Inflammatory macrophage (primary cell): ENCODE measurements at places on chromosomes 4 and X.

GRCh38 chr4:86775061-86775460 is 74.1 kb downstream of the SLC10A6 start:
- DNase-seq = no peak

GRCh38 chr4:39814403-39815185 is 116.7 kb downstream of the UBE2K start:
- no peak for DNase-seq

DNA sequence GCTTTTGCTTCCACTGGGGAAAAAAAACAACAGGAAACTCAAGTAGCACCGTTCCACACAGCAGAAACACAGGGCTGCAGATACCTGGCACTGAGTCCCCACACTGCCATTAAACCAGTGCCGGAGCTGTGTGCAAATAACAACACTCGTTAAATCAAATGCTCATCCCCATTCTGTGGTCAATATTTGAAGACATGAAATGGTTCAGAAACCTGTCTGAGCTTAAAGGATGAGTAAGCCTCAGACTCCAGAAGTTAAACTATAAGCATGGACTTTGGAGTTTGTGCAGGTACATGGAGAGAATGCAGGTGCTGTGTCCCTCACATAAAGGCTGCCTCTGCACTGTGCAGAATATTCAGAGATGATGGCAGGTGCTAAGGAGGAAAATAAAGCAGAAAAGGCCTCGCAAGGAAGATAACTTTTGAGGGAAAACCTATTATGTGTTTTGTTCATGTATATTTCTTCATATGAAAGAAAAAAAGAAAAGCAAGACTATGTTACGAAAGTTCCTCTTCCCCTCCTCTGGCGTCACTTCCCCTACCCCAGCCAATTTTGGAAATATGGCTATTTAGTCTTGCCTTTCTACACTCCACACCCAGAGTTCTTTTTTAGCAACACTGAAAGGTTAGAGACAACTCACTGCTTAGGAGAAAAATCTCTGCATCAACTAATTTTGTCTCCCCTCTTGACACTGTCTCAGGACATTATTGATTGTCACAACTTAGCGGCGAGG is 4.6 kb downstream of the MPP1 start:
- DNase-seq = peak; percentile 72

DNA sequence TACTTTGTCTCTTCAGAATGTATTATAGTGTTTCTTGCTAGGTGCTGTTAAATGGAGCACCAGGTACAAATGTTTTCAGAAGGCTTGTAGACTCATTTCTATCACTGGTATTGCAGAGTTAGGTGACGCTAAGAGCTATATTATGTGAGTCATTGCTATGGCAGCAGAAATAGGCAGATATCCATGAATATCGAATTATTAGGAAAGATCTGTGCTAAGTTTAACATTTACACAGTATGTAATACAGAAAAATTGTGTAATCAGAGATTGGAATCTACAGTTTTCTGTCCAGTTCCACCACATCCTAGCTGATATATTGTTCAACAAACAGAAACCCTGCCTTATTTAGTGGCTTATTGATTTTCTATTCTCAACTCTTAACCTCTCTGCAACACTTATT is 1025.5 kb downstream of the STIM2 start:
- no peak for DNase-seq

DNA sequence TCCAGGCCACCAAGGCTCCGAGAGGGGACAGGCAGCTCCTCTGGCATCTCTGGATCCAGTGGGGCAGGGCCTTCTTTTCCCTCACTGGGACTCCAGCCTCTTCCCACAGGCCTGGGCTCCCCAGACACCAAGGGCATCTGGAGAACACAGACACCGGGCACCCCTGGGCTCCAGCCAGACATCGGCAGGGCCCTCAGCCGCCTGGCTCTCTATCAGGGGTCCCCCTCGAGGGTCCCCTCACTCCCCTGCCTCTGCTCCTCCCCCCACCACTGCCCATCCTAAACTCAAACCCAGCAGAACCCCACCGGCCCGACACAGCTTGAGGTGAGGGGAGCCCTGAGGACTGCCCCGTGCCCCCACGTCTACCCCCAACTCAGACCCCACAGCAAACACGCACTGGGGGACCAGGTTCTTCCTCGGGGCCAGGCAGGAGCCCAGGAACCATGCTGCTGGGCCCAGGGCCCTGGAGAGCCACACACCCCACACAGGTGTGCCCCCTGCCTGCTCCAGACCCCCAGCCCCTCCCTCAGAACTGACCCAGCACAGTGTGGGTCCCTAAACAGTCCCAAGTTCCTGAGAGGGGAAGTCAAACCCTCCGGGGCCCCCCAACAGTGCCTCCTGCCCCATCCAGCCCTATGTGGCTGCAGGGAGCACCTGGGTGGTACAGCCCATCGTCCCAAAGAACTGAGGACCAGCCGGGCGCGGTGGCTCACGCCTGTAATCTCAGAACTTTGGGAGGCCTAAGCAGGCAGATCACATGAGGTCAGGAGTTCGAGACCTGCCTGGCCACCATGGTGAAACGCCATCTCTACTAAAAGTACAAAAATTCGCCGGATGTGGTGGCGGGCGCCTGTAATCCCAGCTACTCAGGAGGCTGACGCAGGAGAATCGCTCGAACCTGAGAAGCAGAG is 86.8 kb downstream of the FAM53A start:
- no peak for DNase-seq

- DNase-seq = peak; percentile 31
Observed at GRCh38 chrX:115449742-115450141, 111.2 kb upstream of the PLS3 start.

DNA sequence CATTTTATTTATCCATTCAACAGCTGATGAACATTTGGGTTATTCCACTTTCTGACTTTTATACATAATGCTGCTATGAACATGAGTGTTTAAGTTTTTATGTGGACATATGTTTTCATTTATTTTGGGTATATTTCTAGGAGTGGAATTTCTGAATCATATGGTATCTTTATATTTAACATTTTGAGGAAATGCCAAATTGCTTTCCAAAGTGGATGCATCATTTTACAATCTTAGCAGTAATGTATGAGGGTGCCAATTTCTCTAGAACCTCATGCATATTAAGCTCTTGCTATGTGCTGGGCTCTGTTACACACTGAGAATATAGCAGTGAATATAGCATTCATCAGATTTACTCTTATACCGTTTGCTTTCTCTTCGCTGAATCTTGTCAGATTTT is 983.7 kb downstream of the STIM2 start:
- no peak for DNase-seq

DNA sequence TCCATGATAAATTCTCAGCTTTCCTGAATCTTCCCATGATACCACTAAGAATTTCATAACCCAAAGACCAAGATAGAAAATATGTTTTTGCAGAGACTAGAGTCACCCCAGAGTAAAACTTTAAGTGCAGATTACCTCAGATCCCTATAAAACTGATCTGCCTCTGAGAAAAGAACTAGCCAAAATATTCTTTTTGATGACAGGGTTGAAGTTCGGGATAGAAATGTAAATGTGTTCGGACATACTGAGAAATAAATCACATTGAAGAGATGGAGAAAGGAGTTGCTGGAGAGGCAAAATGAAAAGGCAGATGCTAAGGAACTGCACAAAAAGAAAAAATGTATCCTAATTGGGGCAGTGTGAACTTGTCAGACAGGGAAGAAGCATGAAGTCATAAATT is 501.8 kb downstream of the ANKRD50 start:
- DNase-seq = no peak

GRCh38 chrX:50114113-50114512 is 86.7 kb downstream of the AKAP4 start:
- no peak for DNase-seq

- DNase-seq = no peak
Observed at GRCh38 chrX:153780678-153781427, at the start of gene SRPK3. Gene SRPK3 (plus strand): TSS chrX:153781041. CDS start chrX:153781087, 46 bp downstream.

DNA sequence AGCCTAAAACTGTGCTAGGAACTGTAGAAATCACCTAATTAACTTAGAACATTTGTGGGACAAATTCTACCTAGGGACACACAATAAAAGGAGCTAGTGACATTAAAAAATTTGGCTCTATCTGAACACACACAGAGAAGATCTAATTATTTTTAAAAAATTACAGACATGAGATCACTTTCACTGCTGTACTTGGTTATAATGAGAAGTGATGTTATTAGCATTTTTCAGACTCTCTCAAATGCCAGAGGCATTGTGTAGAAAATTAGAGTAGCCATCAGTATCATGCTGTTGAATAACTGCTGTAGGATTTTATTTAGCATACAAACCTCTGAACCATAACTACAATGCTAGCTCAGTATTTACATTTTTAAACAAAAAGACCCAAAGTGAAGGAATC is 109.1 kb upstream of the ANK2 start:
- DNase-seq = no peak

- DNase-seq = no peak
Observed at GRCh38 chr4:106582103-106582502, 213.5 kb upstream of the GIMD1 start.

DNA sequence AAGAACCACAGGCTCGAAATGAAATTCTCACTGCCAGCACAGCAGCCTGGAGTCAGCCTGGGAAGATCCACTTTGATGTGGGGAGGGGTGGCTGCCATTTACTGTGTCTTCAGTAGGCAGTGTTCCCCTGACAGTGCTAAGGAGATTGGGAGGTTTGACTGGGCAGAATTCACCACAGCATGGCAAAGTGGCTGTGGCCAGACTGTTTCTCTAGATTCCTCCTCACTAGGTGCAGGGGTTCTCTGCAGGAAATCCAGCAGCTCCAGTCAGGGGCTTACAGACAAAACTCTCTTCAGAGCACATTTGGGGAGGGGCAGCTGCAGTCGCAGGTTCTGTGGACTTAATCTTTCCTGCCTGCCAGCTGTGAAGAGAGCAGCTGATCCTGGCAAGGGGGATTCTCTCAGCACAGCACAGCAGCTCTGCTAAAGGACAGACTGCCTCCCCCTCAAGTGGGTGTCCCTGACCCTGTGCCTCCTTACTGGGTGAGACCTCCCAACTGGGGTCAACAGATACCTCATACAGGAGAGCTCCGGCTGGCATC is 1174.0 kb downstream of the RAPGEF2 start:
- no peak for DNase-seq

- no peak for DNase-seq
Observed at GRCh38 chr4:2688697-2689096, 67.4 kb downstream of the TNIP2 start.

DNA sequence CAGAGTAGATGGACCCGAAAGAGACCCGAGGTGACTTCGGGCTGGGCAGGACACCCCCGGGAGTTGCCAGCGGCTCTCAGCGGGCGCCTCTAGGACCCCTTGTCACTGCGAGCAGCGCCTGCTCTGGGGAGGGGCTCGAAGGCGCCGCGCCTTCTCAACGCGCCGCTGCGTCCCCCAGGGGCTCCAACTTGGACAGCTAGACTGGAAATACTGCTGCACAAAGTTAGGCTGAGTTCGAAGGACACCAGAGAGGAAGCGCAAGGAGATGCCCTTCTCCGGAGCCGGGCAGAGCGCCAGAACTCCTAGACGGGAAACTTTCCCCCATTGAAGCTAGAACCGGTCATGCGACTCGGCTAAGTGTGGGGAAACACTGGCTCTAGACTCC is 493 bp upstream of the KCNIP4 start:
- DNase-seq = no peak

DNA sequence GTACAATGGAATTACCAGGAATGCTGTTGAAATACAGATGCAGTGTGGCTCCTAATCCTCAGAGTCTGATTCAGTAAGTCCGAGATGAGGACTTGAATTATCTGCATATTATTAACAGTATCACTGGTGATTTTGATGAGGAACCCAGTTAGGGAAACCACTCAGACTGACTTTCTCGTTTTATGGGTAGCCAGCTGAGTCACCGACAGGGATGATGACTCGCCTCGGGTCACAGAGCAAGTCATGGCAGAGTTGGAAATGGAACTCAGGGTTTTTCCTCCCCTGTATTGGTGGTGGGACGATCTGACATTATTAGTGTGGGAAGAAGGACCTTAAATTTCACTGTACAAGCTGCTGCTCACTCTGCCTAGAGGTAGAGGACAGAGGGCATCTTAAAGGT is 51.3 kb downstream of the RTL9 start:
- DNase-seq = peak; percentile 58

DNA sequence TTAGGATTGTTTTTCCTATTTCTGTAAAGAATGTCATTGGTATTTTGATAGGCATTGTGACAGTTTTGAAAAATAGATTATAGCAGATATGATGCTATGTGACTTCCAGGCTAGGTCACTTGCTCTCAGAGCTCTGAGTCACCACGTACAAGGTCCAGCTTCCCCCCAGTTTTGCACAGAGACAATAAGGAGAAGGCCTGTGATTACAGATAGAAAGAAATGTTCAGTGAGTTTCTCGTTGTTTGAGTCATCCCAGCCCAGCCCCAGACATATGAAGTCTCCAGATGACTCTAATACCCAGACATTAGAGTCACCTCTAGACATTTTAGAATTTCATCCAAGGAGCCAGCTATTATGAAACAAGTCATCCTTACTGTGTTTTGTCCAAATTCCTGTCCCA is 57.2 kb downstream of the MFAP3L start:
- DNase-seq = no peak

GRCh38 chr4:138604556-138604955 is 362.4 kb upstream of the SLC7A11 start:
- DNase-seq = no peak

GRCh38 chr4:70979445-70980008 is 13.9 kb upstream of the DCK start:
- peak; percentile 55 for DNase-seq

GRCh38 chr4:15034071-15034764 is 31.9 kb downstream of the CPEB2 start:
- no peak for DNase-seq

- no peak for DNase-seq
Observed at GRCh38 chr4:98555798-98556445, 102.5 kb downstream of the TSPAN5 start.

DNA sequence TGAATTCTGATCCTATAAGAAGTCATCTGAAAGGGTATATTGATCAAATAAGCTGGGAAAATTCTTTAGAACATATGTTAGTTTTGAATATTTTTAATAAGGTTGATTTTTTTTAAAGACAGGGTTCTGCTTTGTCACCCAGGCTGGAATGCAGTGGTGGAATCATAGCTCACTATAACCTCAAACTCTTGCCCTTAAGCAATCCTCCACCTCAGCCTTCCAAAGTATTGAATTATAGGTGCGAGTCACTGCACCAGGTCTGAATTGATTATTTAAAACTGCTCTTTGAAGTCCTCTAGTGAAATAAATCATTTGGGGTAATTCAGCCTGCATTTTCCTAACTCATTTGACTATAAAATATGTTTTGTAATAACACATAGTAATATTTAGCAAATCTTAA is 812.3 kb downstream of the PDHA2 start:
- DNase-seq = no peak

DNA sequence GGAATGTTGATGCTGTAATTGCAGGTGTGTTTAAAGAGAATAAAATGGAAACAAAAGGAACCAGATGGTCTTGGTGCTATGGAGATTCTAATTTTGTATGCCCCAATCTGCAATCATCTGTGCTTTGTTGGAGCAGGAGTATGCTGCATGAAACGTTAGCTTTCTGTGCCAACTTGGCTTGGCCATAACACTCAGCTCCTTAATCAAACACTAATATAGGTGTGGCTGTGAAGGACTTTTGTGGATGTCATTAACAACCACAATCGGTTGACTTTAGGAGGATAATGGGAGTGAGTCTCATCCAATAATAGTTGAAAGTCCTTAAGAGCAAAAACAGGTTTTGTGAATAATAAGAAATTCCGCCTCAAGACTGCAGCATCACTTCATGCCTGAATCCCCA is 399.2 kb downstream of the NLGN4X start:
- DNase-seq = no peak
